ENCODE measurements at places on chromosomes 11 and 22.

- no peak for DNase-seq
These were observed 35.6 kb upstream of the TFIP11 start for GRCh38 chr22:26547837-26548236.

DNA sequence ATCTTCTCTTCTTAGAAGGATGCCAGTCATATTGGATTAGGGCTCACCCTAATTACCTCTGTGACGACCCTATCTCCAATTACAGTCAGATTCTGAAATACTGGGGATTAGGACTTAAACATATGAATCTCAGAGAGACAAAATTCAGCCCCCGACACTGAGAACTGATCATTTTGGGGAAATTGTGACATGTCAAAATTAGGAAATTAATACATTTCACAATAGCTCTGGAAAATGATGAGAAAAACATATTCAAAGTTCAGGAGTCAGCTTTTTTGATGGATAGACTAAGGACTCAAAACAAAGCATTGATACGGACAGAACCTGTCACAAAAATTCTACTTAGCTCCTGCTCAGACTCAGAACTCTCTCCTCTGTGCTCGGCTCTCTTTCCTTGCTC lies 40.8 kb downstream of the COMMD9 start:
- DNase-seq = no peak

DNA sequence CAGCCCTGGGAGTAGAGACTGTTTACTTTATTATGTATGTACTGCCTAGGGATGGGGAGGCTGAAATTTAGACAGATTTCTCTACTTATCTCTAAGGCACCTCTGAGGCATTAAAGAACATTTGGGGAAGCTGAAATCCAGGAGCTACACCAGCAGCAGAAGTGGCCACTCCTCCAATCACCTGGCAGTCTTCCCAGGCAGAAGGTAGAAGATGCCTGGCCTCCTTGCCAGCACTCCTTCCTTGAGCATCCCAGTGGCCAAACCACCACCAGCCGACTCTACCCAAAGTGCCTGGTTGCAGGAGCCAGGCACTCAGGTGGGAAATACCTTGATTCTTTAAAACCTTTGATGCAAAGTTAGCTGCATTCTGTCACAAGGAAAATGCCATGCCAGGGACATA lies 1.9 kb upstream of the FAT3 start:
- DNase-seq = no peak

- DNase-seq = no peak
These were observed 770.4 kb downstream of the ETS1 start for GRCh38 chr11:127816962-127817361.

DNA sequence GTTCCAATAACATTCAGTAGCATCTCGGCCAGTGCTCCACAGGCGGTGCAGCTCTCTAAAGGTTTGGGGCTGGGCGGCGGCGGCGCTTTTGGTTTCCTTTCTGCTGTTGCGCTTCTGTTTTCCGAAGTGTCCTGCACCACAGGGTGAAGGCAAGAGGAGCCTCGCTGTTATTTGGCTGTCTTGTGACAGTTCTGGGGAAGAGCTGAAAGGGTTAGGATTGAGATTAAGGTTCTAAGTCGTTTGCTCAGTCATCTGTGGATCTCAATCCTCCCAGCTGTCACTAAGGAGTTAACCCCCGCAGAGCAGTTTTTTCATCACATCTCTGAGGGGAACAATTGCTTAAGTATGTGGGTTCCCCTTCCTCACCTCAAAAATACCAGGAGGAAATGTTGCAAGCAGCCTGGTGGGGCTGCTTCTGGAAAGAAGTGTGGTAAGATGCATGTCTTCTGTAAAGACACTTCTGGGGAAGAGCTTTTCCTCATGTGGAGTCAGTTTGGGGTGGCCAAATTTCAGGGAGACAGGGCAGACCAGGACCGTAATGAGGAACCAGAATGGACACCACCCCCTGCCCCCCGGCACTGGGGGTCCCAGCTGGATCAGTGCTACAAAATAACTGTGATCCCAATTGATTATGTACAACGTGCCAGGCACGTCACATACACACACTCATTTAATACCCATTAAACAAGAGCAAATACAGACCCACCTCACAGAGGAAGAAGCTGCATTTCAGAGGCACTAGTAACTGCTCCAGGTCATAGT lies 14.2 kb downstream of the TMEM121B start:
- DNase-seq = no peak

- peak; percentile 13 for DNase-seq
These were observed 11.2 kb upstream of the IGLL1 start for GRCh38 chr22:23591201-23591791.

DNA sequence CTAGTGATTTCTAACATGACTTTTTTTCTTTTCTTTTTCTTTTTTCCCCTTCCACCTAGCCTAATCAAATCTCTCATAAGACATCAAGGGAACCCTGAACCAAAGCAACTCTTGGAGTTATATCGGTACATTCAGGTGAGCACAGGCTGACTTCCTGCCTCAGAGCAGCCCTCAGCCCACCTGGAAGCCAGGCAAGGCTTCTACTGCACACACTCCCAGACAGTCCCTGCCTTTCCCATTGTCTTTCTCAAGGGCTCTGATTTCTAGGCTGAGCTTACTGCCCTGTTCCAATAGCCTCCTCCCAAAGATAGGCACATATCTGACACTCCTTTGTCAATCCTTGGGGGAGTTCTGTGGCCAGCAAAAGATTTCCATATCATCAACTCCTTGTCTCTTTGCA lies 629.5 kb downstream of the NTM start:
- no peak for DNase-seq

- DNase-seq = peak; percentile 11
These were observed 669 bp upstream of the BCR start for GRCh38 chr22:23179381-23180299.

- no peak for DNase-seq
These were observed 3.3 kb upstream of the CD82 start for GRCh38 chr11:44561964-44562734.
